ENCODE measurements at places on chromosomes 2 and 18.

DNA sequence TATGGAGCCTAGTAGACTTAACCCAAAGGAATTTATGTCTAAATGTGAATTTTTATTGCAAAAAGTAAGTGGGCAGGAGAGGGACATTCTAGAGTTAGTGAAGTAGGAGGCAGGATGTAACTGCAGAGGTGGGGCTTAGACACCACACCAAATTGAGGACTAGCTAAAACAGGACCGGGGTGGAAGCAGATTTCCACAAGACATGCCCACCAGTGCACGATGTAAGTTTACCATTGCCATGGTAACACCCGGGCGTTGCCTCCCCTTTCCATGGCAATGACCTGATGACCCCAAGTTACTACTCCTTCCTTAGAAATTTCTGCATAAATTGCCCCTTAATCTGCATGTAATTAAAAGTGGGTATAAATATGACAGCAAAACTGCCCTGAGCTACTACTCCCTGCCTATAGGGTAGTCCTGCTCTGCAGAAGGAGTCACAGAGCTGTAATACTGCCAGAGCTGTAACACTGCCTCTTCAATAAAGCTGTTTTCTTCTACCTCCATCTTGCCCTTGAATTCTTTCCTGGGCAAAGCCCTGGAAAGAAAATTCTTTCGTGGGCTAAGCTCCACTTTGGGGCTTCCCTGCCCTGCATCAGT, 509.7 kb downstream of the ERBB4 start:
- no peak for DNase-seq

- DNase-seq = no peak
Observed at GRCh38 chr2:174080672-174081121, 115.5 kb upstream of the SP3 start.

DNA sequence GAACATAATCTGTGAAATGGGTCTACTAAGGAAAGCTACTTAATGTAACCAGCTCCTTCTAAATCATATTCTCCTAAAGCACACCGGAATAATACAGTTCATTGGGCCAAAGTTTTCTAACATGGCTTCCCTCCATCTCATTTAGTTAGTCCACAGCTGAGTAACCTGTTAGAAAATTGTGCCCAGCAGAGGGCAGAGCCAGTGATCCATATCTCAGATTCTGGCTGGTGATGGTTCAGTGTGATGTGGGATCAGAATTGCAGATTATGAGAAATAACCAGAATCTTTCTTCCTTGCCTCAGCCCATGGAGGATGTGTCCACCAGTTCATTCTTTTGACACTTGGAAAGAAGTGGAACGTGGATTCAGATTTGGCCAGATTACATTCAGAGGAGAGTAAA, 9.4 kb upstream of the CTLA4 start:
- no peak for DNase-seq

DNA sequence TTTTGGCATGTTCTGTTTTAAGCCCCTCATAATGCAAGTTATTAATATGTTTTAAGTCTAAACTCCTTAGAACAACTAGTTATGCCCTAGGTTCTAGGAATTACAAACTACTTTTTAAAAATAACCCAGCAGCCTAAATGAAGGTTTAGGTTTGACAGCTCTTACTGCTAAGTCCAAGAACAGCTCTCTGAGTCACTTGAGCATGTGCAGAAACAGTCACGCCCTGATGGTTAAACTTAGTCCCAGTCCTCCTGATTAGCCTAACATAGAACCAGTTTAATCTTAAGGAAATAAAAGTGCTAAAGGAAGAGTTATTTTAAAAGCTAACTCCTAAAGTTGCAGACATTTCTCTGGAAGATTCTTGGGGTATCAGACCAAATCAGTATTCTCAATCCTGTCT, 72.5 kb downstream of the RMDN2 start:
- DNase-seq = no peak

DNA sequence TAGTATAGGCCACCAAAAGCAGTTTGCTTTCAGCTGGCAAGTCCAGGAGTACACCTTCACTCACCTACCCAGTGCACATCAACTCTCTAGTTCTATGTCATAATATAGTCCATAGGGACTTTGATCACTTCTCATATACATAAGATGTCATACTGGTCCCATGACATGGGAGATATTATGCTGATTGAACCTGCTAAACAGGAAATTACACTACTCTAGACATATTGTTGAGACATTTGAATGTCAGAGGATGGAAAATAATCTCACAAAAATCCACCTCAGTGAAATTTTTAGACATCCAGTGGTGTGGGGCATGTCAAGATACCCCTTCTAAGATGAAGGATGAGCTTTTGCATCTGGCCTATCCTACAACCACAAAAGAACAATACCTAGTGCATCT, 322.5 kb downstream of the EN1 start:
- DNase-seq = no peak

- DNase-seq = no peak
Observed at GRCh38 chr18:57429167-57430078, 5.8 kb upstream of the ONECUT2 start.

DNA sequence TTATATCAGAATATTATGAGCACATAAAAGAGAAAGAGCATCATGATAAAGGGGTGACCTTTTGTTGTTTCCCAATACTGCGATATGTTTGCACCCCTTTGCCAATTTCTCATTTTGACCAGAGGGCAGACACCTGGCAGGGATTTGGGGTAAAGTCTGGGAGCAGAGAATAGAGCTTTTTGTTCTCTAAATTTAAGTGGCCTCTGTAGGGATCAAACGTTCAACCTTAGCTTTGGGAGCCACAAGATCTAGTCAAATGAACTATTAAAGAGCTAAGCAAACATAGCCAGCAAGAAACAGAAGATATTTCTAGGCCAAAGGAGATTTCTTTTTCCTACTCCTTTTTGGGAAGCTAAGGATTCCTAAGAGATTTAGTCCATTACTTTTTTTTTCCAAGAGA, 1.1 kb upstream of the MSTN start:
- DNase-seq = no peak

GRCh38 chr2:173160618-173161017, 85.0 kb downstream of the MAP3K20 start:
- no peak for DNase-seq

DNA sequence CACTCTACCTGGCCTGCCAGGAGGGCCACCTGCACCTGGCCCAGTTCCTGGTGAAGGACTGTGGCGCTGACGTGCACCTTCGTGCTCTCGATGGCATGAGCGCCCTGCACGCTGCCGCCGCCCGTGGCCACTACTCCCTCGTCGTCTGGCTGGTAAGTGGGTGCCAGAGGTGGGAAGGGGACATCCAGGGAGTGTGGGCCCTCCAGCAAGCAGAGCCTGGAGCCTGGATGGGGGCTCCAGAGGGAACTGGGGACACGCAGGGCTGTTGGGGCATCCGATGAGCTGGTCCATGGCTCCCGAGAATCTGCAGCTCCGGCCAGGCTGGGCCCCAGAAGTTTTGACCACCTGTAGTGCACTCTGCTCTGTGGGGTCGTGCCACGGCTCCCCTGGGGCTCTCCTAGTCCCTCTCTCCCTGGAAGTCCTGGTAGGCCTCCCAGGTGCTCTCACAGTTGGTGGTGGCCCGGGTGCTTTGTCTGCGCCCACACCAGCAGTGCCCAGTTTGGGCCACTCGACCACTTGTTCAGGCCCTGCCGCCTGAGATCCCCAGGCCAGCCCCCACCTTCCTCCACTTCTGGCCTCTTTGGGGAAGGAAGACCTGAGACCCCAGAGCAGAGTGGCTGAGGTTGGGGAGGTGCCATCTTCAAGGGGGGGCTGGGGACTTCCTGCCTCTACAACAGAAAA, 4.7 kb downstream of the ESPNL start:
- DNase-seq = no peak

GRCh38 chr18:70074116-70074515, 126.4 kb upstream of the CD226 start:
- no peak for DNase-seq

- no peak for DNase-seq
Observed at GRCh38 chr2:73414696-73415095, 29.1 kb downstream of the ALMS1 start.

GRCh38 chr2:69914950-69915945, at the start of gene MXD1:
MXD1 (plus strand) TSS chr2:69915109; CDS start chr2:69915331, 222 bp downstream.
- no peak for DNase-seq

DNA sequence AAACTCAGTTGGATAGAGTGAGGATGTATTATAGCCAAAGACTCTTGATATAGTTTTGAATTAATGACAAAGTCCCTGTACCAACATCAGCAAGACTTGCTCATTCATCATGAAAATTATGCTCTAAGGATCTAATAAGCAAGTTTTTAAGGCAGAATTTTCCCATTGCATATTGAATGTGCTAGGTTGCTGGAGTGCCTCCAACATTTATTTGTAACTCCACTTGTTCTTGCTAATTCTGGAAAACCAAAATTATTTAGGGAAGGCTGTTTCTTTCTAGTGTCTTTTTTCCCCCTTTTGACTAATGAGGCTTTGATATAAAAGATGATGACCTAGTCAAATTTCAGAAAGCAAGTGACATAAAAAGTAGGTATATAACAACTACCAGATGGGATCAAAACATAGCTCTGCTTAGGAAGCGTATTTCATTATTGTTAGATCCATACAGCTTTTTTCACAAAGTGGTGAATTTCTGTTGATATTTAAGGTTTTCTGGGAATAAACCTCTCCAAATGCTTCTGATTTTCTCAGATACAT, 7.7 kb downstream of the SLC4A10 start:
- no peak for DNase-seq

DNA sequence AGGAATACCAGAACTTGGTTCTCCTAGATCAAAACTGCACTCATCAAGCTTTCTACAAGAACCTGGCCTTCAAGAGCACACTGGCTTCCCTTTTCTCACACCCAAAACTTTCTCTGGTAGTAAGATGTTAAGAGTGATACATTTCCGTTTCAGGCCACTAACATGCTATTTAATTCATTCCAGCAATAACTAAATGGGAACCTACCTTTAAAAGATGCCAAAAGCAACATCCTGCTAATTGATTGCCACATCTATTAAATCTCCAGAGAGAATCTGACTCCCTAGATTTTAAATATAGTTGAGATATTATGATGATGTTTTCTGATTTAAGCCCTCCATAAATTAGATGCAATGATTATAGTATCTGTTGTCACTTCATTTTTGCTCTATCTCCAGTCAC, 71.6 kb downstream of the KCTD18 start:
- DNase-seq = no peak

GRCh38 chr18:26307161-26307773, 81.0 kb downstream of the TAF4B start:
- no peak for DNase-seq

DNA sequence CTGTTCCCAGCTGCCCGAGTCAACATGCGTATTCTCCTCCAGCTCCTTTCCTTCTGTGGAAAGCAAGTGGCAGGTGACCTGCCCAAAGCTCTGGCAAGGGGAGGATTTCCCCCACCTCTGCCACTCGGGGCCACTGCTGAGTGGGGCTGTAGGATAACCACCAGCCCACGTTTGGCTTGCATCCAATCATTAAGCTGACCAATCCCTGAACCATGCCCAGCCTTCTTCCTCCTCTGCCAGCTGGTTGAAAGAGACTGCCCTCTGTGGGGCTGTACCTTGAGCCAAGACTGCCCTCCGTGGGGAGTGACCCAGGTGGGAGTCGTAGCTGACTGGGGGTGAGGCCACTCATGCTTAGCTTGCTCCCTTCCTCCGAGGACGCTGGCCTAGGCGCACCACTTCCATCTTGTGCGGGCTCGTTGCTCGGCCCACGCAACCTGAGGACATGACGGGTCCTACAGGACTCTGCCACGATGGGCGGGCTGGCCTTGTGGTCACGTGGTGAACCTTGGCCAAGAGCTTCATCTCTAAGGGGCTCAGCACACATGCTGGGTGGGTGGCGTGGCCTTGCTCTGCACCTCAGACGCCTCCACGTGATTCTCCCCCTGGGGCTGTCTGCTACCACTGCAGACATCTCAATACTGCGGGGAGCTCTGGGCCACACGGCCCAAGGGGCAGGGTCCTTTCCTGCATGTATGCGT, 112.1 kb downstream of the NDUFA10 start:
- DNase-seq = no peak

- no peak for DNase-seq
Observed at GRCh38 chr2:137383391-137383790, 580.9 kb upstream of the HNMT start.

All from HS-27A (cell line).